ENCODE measurements at places on chromosomes 3 and 15.

GRCh38 chr3:32384938-32385337 is 6.7 kb upstream of the CMTM7 start:
- no peak for DNase-seq

DNA sequence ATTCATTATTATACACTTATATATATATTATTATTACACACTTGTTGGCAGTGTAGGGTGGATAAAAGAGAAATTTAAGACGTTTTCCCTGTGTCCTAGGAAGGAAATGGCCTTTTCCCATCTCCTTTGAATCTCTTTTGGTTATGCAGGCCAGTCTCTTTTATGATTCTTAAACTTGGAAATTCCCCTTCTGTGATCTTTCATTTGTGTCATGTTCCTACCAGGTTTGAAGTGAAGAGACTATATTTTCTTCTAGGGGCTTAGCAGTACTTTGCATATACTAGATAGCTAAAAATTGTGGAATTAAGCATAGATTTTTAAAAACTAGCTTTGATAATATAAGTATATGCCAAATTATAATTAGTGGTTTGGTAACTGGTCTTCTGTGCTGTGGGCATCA is 58.5 kb downstream of the BBX start:
- DNase-seq: no peak

- no peak for DNase-seq
Measured at GRCh38 chr3:132032959-132033358, 1.9 kb downstream of the CPNE4 start.

DNA sequence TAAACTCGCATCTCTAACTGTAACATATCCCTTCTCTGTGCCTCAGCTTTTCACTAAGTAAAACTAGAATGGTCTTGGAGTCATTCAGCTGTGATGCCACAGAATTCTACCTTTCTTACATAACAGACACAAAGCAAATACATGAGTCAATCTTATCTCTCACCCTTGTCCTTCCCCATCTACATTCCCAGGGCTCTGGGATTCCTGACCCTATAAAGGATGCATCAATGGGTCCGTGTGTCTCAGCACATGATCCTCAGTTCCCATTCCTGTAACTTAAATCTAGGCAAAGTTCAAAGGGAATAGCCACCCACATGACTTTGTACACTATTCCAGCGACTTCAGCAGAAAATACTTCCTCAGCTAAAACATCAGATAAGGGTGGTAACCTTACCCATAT is 11.8 kb upstream of the ARL8B start:
- DNase-seq: no peak

GRCh38 chr3:7682822-7683229 is 818.8 kb upstream of the LMCD1 start:
- no peak for DNase-seq

DNA sequence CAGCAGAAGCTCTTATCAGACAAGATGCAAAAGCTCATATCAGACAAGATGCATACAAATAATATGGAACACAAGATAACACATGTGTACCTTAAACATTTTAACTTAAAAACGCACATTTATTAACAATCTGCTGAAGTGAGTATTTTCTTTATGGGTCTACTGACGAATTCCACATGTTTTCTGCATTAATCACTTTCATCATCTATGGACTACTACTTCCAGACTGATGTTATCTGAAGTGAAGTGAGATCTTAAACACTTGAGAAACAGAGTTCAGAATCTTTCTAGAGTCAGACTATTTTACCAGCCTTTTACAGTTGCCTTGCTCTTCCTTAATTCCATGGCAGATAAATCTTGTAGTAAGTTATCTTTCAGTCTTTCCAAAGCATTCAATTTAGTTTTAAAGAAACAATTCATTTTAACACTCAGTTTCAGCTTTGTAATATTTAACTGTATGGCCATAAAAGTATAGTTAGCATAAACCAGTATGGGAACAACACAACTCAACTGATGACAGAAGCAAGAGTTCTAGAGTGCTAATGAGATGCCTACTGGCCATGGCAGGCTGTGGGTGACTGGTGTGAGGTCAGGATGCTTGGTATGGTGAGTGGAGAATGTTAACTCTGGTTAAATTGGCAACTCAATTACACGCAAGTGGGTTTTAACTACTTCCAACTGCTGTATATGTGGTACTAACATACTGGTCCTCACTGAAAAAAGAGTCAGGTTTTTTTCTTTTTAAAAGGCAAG is 9.8 kb downstream of the CMTM6 start:
- no peak for DNase-seq
